A549 treated with dexamethasone at 1 μM for 4 hours (cell line): ENCODE measurements at places on chromosomes 1 and 21. TPM values are rescaled to one million over a fixed set of nuclear protein-coding genes. Genes with fewer than 3 reads are reported as not detected.

Gene PCAT6
- total RNA-seq = 2.3 to 4.8 TPM (median 4.2 TPM) in 5 replicates

Gene PROK1
- not detected in 5 replicates for total RNA-seq

Gene PROX1
- 0.02 to 0.19 TPM (median 0.06 TPM) in 5 replicates for total RNA-seq

Gene KDF1
- 0.15 to 0.31 TPM (median 0.26 TPM) in 5 replicates for total RNA-seq

Gene SPRR2E
- total RNA-seq = not detected in 5 replicates

Gene PGLYRP3
- total RNA-seq = not detected in 5 replicates
